Forelimb muscle (tissue), 1 donor: ENCODE measurements at places on chromosomes 5 and 9. TPM values are rescaled to one million over a fixed set of nuclear protein-coding genes. Genes with fewer than 3 reads are reported as not detected.

Gene WDR31
- polyA plus RNA-seq, result 1.7 TPM

Gene FSTL4
- polyA plus RNA-seq, result 3.6 TPM

Gene DCP2
- 23.4 TPM for polyA plus RNA-seq

Gene GGTA1
- 9.1 TPM for polyA plus RNA-seq

Gene IFNA21
- not detected for polyA plus RNA-seq

Gene FRRS1L
- 1.4 TPM for polyA plus RNA-seq

Gene ROPN1L
- not detected for polyA plus RNA-seq

Gene SLC46A2
- polyA plus RNA-seq, result 0.10 TPM

GRCh38 chr5:36502608-36503007 is 103.8 kb upstream of the SLC1A3 start:
- DNase-seq, result no peak

- DNase-seq, result no peak
Measured at GRCh38 chr9:6942406-6942805, 184.6 kb downstream of the KDM4C start.

GRCh38 chr5:90898326-90899013 is 339.9 kb downstream of the ADGRV1 start:
- DNase-seq, result no peak

DNA sequence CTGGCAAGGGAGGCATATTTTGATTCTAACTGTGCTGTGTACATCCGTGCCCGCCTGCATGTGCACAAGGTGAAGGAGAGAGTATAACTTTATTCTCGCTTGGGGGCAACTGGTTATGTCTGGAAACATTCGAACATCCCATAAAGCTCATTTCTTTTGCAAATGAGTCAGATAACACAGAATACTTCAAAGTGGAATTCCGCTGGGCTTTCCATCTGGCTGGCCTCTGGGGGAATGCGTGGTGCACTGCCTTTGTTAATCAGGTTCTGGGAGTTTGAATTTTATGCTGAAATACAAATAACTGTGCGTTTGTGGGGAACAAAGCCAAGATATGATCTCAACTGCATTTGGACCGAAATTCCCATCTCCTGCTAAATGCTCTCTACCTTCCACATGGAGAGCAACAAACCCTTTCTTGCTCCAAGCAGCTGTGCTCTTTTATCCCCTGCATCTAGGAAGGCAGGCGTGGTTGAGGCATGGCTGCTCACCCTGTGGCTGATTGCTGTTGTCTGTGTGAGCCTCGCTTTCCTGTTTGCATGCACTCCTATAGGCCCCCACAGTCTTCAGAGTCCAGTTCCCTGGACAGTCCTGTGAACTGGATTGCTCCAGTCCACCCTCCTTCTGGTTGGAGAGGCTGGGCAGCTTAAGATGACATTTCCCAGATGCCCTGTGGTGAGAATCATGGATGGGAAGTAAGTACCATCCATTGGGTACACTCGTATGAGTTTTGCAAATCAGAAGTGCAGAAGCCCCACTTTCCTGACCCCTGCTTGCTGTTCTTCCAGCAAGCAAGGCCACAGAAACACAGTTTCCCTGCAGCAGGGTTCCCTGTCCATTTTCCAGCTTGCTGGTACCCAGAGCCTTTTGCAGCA is 82.9 kb upstream of the ALDH1B1 start:
- peak; percentile 65 for DNase-seq

GRCh38 chr9:11141357-11141756 is 528.6 kb upstream of the PTPRD start:
- DNase-seq, result no peak

GRCh38 chr5:15014809-15015208 is 143.2 kb upstream of the ANKH start:
- no peak for DNase-seq

- DNase-seq, result no peak
Measured at GRCh38 chr9:7668541-7668940, 131.0 kb downstream of the DMAC1 start.

- DNase-seq, result no peak
Measured at GRCh38 chr9:16668734-16669295, 201.7 kb downstream of the BNC2 start.

DNA sequence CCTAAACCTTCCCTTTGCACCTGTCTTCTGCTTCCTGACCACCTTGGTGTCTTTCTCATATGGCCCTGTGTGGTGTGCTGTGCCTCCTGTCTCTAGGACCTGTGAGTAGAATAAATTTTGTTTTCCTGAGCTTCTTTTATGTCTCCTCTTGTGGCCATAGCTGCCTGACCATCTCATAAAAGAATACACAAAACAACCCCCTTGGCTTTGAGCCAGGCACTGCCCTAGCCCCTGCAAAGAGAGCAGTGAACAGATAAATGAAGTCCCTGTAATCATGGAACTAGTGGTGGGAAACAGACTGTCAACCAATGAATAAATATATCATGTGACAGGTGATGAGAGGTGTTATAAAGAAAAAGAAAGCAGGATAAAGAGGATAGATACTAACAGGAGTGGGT is 485.1 kb downstream of the CSNK1G3 start:
- DNase-seq, result no peak

DNA sequence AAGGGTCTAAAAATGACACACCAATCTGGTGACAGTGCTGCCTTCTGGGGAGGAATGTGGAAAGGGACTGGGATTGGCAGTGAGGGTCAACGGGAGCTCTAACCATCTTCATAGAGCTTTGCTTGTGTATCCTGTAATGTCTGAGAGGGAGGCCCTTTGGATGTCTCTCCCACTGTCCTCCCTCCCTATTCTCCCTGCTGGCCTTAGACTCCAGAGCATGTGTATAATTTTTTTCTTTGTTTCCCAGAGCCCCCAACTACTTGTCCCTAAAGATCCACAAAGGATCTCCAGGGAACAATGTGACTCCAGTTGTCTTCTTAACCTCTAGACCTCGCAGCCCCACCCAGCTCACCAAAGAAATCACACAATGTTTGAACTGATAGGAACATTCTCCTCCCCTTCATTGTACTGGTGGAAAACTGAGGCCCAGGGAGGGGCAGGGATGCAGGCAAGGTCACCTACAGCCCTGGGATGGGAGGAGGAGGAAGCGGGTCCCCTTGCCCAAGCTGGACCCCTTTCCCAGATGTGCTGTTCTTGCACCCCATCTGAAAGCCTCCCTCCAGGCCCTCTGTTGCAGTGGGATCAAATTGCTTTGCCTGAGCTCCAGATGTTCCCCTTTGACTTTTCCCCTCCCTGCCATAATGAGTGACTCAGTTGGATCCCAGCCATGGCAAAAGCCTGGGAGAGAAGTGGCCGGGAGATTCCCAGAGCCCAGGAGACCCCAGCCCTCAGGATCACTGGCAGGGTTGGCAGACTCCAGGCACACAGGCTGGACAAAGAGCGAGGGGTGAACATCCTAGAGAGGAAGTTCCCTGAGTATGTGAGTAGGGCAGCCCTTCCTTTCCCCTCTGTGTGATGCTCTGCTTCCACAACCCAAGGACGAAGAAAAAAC is 21.8 kb downstream of the SPARC start:
- no peak for DNase-seq

GRCh38 chr5:52983731-52984636 is 5.2 kb upstream of the ITGA2 start:
- no peak for DNase-seq

- DNase-seq, result no peak
Measured at GRCh38 chr9:31542384-31543055, 841.9 kb upstream of the ACO1 start.

GRCh38 chr9:93463638-93464248 is 10.4 kb upstream of the FAM120AOS start:
- no peak for DNase-seq

- DNase-seq, result no peak
Measured at GRCh38 chr5:94467954-94468930, 150.2 kb downstream of the KIAA0825 start.

DNA sequence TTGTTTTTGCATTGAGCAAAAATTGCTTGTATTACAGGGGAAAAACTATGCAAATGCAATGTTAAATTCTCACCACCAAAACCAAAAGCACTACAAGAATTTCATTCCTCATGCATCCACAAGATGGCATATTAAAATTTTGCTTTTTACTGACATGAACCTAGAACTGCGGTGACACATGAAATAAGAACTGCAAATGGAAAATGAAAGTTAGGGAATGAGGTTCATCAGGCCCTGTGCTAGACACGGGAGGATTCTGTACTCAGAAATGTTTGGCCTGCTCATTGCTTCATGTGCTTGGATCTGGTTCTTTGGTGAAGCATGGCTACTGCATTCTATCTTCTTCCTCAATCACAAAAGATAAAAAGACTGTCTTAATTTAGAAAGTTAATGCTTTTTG is 9.1 kb upstream of the RFK start:
- DNase-seq, result peak; percentile 38

DNA sequence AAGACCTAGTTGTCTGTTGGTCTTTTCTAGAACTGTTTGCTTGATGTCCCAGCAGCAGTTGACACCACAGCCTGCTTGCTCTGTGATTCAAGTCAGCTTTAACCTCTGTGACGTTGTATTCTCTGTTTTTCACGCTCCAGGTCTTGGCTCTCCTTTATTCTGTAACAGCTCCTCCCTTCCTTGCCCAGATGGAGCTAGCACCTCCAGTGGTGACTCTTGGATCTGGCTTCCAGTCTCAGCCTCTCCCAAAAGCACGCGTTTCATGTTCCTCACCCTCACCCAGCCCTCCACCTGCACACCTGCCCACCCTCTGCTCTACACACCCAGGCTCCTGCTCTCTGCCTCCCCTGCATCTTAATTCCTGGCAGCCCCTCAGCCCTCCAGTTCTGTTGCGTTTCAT is 50.6 kb downstream of the DMRT1 start:
- DNase-seq, result no peak
